ENCODE measurements at places on chromosomes 4 and X.

- DNase-seq: no peak
Measured at GRCh38 chr4:8656185-8656517, 63.6 kb downstream of the CPZ start.

GRCh38 chrX:118049713-118050112 is 66.9 kb downstream of the KLHL13 start:
- DNase-seq: no peak

DNA sequence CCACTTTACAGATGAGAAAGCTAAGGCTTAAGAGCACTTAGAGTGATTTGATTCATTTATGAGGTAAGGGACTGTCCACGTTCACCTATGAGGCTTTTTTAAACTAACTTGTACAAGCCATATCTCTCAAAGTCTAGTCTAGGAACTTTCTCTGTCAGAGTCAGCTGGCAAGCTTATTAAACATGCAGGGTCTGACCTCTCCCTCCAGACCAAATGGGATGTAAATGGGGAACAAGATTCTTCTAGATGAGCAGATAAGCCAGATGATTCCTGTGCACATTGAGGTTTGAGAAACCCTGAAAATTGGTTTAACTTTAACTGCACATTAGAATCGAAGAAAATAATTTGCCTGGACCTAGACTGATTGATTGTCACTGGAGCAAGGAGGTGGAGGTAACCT is 160.0 kb upstream of the SPRY1 start:
- DNase-seq: no peak

- DNase-seq: no peak
Measured at GRCh38 chr4:112069110-112069509, 76.1 kb upstream of the FAM241A start.

DNA sequence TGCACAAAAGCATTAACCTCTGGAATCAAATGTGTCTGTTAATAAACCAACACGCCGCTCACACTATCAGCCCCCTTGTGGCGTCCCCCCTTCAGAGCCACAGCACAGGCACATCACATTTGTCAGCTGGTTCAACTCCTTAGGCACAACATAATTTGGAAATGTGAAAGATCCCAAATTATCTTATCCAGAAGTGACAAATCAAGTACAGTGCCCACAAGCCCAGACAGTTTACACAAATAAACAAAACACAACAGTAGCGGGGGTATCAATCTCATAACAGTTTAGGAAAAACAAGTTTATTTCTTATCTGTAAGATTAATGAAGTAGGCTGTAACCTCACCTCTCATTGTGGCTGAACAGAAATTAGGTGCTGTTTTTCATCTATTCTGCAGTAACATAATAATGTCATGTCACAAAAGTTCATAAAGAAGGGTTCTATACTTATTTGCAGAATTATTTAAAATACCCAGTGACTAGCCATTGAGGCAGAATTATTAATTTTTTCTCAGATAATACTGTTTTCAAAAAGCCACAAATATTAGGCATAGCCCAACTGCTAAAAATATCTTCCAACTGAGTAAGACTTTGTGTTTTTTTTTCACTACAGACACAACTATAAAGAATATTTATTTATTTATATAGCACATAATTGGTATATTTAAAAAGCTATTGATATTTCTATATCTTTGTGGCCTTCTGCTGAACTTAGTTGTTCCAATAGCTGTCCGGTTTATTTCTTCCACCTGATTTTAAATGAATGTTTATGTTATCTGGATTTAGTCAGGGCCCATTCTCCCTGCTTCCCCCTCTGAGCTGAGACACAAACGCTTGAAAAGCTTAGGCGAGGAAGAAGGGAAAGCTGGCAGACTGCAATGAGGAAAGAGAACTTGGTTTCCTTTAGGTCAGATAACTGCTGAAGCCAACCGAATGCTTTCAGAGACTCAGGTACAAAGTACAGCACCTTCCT is 214.7 kb downstream of the QDPR start:
- no peak for DNase-seq

GRCh38 chr4:162506253-162506652 is 342.5 kb upstream of the FSTL5 start:
- no peak for DNase-seq

- DNase-seq: no peak
Measured at GRCh38 chr4:163662768-163663167, 168.3 kb downstream of the TMA16 start.

- DNase-seq: no peak
Measured at GRCh38 chrX:133171962-133172708, 46.0 kb downstream of the TFDP3 start.

- DNase-seq: no peak
Measured at GRCh38 chr4:185378264-185378663, 17.5 kb downstream of the LRP2BP start.
